ENCODE measurements at places on chromosomes 2 and 18.

DNA sequence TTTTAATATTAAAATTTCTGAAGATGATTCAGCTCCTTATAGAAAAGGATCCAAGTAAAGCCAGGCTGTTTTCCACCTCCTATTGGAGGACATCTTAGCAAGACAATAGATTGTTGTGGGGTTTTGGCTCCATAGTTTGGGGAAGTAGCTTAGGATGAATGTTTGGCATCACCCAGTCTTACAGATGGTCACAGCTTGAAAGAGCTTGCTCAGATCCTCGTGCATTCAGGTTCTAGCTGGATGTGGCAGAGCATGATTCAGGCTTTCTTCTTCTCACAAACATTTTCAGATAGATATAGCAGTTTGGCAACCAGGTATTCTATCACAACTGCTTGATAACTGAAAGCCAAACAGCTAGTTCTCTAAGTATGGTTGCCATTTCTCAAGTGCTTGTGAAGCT, 23.6 kb upstream of the PDCL3 start:
- DNase-seq, result no peak

GRCh38 chr2:172336681-172337080, 90.7 kb upstream of the ITGA6 start:
- DNase-seq, result no peak

DNA sequence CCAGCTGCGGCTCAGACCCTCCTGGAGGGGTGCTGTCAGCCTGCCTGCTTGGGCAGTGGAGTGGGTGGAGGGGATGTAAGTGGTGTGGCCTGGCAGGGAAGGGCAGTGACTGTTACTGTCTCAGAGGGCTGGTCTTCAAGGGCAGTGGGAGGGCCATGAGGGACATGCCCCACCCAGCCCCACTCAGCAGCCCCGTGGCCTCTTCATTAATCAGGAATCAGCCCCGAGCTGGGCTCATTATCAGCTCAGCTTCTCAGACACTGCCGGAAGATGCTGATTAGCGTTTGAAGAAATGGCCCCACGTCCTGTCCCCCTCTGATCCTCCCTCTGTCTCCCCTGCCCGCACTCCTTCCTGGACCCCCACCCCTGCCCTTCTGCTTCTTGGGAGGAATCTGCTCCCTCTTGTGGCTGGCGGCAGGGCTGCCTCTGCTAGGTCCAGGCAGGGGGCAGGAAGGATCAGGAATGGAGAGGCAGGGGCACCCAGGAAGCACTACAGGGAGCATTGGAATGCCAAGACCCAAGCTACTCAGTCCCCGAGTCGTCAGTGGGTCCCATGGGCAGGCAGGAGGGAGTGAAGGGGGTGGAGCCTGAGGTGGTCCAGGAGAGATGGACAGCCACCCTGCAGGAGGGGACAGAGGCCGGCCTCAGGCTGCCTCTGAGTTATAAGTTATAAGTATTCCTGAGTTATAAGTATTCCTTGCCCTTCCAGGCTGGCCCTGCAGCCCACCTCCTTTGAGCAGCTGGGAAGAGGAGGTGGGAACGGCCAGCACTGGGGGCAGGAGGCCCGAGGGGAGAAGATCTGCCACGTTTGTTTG, 7.0 kb downstream of the ASIC4 start:
- peak; percentile 83 for DNase-seq

- DNase-seq, result no peak
These were observed 21.6 kb downstream of the MERTK start for GRCh38 chr2:111919794-111920608.

DNA sequence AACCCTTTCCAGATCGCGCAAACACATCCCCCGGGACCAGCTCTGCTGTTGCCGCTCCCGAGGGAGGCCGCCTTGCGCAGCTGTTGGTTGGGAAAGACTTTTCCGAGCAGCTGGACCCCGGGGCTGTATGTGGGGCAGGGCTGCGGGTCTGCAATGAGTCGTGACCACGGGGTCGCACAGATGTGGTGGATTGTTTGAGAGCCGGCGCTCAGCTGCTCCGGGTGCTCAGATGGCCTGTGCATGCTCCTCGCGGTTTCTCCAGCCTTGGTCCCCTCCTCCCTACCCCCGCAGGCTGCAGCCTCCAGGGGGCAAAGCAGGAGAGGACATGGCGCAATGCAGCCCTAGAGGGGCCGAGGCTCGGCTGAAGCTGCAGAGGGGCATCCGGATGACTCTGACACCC, 105.2 kb upstream of the OTOS start:
- DNase-seq, result peak; percentile 55

- no peak for DNase-seq
These were observed 160.7 kb upstream of the EPAS1 start for GRCh38 chr2:46136481-46136880.

DNA sequence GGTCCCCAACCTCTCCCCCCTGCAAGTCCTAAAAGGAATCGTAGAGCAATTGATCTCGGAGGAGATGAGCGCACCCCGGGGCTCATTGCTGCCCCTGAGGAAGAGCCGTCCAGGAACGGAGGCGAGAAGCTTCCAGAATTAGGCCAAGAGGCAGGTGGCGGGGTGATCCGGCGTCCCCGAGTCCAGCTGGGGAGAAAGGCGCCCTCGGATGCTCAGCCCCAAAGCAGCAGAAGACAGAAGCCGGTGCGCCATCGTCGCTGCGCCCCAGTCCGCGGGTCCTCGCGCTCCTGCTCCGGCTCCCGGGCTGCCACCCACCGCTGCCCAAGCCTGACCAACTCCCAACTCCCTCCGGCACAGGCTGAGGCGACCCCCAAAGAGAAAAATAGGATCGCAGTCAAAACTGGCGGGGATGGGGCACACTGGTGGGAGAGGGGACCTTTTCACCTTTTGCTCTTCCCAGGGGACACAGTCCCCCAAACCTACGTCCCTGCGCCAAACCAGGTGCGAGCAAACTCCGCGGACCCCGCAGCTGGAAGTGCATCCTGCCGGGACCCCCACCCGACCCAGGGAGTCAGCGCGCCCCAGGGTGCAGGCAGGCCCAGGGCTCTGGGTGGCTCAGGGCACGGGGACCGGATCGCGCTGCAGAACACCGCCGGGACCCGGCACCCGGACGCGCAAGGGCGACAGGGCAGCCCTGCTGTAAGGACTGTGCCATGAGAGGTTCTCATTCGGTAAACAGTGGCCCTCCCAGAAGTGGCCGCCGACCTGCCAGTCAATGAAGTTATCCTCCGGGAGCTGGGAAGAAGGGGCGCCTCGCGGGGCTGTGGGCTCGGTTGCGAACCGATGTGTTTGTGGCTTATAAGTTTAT, 8.4 kb upstream of the MEIS1 start:
- DNase-seq, result peak; percentile 67

GRCh38 chr2:180695586-180696401, 284.6 kb upstream of the UBE2E3 start:
- no peak for DNase-seq

DNA sequence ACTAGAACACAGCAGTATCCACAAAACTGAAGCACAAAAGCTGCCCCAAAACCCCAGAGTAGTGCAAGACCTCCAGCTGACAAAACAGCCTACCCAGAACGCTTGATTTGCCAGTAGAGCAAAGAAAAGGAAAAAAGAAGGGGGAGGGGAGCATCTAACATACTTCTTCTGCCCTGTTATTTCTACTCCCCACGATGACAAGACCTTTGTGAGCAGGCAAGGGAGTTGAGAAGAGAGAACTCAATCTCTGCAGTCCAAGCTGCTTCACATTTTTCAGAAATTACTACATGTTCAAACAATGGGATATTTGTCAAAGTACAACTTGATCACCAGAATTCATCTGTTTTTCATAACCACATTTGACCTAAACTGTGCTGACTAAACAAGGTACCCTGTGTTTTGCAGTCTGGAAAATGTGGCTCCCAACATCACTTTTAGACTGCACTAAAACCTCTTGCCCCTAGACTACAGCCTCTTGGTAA, 286.7 kb downstream of the EXOC6B start:
- DNase-seq, result no peak

GRCh38 chr2:203869223-203870042, 1.9 kb downstream of the CTLA4 start:
- DNase-seq, result no peak

- DNase-seq, result no peak
These were observed 133.7 kb downstream of the THNSL2 start for GRCh38 chr2:88303865-88304264.

- peak; percentile 60 for DNase-seq
These were observed 43.7 kb downstream of the HDLBP start for GRCh38 chr2:241271706-241272302.

DNA sequence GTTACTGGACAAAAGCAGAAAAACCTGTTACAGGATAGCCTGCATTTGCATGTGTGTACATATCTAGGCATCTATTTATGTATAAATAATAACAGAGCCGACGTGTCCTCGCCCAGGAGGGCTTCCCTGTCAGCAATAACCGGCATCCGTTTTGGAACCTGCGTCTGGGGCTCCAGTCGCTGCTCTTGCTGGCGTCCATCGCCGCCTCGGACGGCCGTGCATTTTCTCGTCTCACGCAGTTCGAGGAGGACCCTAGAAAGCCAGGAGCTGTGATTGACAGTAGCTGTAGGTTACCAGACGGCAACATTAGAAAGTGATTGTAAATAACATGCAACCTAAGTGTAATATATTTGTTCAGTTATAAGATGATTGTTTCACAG, 132.6 kb downstream of the NFATC1 start:
- no peak for DNase-seq

GRCh38 chr2:45014016-45014702, 4.9 kb upstream of the SIX2 start:
- peak; percentile 90 for DNase-seq

GRCh38 chr2:33432871-33433270, 43.6 kb upstream of the RASGRP3 start:
- DNase-seq, result no peak

GRCh38 chr2:31125918-31126695, 12.1 kb downstream of the GALNT14 start:
- DNase-seq, result no peak

DNA sequence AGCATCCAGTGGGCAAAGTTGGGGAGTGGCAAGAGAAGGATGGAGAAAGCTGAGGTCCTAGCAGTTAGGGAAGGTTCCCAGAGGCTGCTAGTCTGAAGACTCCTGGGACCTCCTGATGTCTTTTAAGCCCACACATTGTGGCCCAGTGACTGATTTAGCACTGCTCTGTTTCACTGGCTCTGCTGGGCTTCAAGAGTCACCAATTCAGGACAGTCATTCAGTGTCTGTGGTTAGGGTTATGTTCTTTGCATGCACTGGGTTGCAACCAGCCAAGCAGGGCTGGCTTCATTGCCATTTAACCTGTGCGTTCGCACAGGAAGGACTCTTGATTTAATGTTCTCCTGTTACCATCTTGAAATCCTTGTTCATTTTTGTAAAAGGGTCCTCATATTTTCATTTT, 199.2 kb downstream of the ICOS start:
- no peak for DNase-seq

DNA sequence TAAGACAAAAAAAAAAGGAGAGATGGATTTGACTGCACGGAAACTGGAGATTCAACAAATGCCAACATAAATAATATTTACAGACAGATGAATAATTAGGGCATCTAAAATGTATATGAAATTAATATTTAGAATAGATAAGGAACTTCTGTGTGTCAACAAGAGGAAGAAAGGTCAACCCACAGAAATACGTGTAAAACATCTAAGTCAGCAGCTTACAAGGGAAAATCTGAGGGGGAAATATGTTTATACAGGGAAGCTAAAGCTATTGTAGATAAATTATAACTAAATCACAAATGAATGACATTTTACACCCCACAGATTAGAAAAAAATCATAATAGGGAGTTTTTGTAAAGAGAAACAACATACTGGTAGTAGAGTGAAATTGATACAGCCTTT, 159.9 kb downstream of the PIEZO2 start:
- no peak for DNase-seq

- DNase-seq, result no peak
These were observed 77.6 kb upstream of the ZNF516 start for GRCh38 chr18:76572518-76573247.

DNA sequence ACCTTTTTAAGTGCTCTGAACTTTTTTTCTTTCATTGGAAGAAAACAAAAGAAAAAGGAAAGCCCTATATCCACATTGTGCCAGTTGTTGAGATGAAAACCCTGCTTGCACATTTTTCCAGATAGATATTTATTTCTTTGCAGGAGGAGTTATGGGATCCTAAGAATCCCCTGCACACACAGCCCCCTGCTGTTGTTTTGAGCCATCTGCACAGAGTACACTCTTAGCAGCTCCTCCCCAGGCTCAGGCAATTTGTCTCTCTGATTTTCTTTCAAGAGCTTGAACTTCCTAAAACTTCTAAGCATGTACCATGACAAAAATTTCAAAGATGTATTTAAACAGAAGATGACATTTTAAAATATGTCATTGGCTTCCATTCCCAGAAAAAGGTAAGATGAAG, 436.9 kb downstream of the METTL4 start:
- no peak for DNase-seq

DNA sequence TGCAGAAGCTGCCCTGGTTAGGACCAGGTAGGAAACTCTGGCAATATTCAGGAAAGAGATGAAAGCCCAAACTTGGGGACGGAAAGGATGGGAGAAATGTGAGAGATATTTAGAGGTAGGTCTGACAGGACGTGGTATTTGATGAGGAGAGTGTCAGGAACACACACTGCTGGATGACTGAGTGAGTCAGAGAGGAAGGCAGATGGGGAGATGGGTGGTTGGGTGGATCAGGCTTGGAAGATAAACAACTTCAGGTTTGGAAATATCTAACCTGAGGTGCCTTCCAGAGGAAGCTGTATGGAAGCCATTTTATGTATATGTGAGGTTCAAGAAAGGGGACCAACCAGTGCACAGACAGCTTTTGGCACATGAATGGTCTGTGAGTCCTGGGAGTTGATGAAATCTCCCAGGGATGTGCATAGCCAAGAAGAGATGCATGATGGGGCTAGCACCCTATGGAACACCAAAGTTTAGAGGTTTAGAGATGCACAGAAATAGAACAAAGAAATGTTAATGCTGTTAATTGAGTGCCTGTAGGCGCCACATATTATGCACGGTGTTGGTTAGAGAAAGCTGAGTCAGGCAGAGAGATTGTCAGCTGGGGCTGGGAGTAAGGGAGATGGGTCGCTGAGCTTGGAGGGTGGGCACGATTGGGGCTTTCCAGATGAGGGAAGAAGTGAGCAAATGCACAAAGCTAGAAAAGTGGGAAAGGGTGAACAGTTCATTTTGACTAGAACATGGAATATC, 101.0 kb downstream of the VIT start:
- no peak for DNase-seq

- DNase-seq, result no peak
These were observed 688 bp upstream of the WDR33 start for GRCh38 chr2:127811397-127812321.

DNA sequence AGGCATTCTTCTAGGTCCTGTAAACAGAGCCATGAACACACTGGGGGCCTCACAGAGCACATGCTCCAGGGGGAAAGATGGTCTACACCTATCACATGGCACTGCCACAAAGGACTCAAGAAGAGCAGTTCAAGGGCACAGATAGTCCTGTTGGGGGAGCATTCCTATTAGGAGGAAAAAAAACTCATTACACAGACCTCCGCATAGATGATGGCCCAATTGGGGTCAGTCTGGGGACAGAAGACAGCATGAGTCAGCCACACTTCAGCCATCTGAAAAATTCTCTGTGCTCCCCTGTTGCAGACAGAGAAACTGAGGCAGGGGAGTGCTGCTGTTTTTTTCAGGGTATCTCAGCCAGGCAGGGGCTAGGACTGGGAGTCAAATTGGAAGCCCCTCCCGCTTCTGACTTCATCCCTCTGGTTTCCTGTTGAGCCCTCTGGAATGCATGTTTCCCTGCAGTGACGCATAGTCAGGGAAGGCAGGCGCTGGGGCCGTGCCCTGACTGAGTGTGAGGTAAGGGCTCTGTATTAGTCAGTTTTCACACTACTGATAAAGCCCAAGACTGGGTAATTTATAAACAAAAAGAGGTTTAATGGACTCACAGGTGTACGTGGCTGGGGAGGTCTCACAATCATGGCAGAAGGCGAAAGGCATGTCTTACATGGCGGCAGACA, 67.9 kb downstream of the RHOB start:
- DNase-seq, result no peak

All from ecto neural progenitor cell (in vitro differentiated cells).